ENCODE measurements at places on chromosomes 7 and 10. TPM values are rescaled to one million over a fixed set of nuclear protein-coding genes. Genes with fewer than 3 reads are reported as not detected.

The LMOD2 gene
- not detected for total RNA-seq

The LRIT1 gene
- total RNA-seq, result not detected

GRCh38 chr7:147678943-147679342 is 911.6 kb upstream of the C7orf33 start:
- DNase-seq, result no peak

- DNase-seq, result no peak
Observed at GRCh38 chr7:27344471-27344870, 101.9 kb downstream of the EVX1 start.

- peak; percentile 31 for DNase-seq
Observed at GRCh38 chr10:63106111-63106755, 26.9 kb upstream of the NRBF2 start.
